Cardiac ventricle fibroblast (primary cell): ENCODE measurements at places on chromosomes 1 and 21. TPM values are rescaled to one million over a fixed set of nuclear protein-coding genes. Genes with fewer than 3 reads are reported as not detected.

The FAM177B gene
- total RNA-seq: not detected in 2 replicates

The FCAMR gene
- total RNA-seq: not detected in 2 replicates

The ROR1 gene
- 14.2 and 15.4 TPM in 2 replicates for total RNA-seq

The SLFNL1 gene
- total RNA-seq: 0.12 and 0.15 TPM in 2 replicates

The COL6A2 gene
- 5,191 and 6,443 TPM in 2 replicates for total RNA-seq

The LCE1B gene
- not detected in 2 replicates for total RNA-seq

The TAS1R1 gene
- total RNA-seq: not detected in 2 replicates
